ENCODE measurements at places on chromosomes 1 and 21.

GRCh38 chr1:60637651-60638050 is 444.7 kb upstream of the NFIA start:
- no peak for DNase-seq

DNA sequence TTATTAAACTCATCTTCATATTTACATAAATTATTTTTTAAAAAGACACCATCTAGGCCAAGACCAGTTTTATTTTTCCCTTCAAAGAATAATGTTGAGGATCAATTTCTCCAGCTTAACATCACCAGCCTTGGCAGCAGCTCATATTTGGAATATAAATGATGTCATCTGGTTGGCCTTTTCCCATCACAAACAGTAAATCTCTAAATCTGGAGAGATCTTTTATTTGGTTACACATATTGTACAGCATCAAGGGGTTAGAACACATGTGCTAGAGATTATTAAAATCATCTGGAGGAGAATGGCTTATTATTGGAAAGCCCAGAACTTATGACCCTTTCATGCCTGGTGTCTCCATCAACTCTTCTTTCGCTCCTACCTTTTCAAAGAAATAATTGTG is 508.8 kb downstream of the PLPP3 start:
- DNase-seq = no peak

DNA sequence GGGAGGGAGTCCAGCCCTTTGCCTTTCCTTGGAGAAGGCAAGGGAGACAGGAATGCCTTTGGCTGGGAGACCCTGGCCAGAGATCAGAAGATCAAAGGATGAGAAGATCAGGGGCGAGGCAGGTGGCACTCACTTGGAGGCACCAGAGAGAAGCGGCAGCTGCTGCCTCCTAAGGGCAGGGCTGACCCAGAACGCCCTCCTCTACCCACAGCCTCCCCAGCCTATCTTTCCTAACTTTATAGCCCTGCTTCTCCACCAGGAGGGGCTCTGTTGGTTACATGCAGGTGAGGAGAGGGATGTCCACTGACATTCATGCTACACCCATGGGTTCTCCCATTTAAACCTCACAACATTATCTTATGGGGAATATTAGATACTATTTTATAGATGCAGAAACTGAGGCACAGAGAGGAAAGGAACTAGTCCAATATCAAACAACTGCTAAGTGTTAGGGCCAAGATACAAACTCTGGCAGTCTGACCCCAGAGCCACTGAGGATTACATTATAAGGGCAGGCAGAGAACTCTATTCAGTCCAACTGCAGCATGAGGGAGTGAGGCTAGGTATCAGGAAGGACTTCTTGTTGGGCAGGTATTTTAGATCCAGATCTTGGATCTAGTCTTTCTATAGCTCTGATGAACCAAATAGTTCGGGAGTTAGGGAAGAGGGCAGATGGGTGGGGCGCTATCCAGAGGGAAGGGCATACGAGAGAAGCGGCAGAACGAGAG is 19.9 kb downstream of the LGR6 start:
- peak; percentile 35 for DNase-seq

DNA sequence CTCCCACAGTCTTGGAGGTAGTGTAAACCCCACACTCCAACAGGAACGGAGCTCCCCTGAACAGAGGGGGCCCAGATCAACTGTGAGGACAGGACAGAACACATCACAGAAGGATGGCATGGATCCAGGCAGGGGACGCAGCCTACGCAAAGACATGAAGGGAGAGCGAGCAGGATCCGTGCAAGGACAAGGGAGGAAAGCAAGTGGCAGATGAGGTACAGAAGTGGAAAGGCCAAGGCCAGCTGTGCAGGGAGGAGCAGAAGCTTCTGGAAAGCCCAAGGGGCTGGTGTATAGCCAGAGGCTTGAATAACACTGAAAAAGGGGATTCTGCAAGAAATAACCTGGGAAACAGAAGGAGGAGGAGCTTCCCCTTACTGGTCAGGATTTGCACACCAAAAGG is 81.2 kb downstream of the SIPA1L2 start:
- DNase-seq = no peak

DNA sequence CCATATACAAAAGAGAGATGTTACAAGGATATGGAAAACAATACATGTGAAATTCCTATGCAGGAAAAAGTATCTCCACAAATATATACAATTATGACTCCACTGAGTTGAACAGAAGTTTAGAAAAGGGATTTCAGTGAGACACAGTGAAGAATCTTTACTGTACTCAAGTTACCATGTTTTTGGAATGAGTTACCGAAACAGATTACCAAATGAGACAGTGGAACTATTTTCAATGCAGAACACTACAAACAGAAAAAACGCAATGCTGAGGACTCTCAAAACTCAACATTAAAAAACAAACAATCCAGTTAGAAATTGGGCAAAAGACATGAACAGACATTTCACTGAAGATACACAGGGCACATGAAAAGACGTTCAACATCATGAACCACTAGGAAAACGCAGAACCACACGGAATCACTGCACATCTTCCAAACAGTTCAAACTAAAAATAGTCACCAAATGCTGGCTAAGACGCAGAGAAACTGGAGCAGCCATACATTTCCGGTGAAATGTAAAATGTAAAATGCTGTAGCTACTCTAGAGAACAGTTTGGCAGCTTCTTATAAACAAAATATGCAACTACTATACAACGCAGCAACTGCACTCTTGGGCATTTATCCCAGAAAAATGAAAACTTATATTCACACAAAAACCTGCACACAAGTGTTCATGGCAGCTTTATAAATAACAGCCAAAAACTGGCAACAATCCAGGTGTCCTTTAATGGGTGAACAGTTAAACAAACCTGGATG is 118.7 kb downstream of the UBR4 start:
- no peak for DNase-seq

- no peak for DNase-seq
Measured at GRCh38 chr1:1213345-1214265, at the start of gene TNFRSF4. TSS of gene TNFRSF4 (minus strand) at chr1:1214153. CDS start at chr1:1214127, 26 bp downstream.

GRCh38 chr1:231750818-231751362 is 124.3 kb downstream of the DISC1 start:
- DNase-seq = peak; percentile 17

GRCh38 chr1:4851385-4852065 is 197.1 kb downstream of the AJAP1 start:
- DNase-seq = no peak

DNA sequence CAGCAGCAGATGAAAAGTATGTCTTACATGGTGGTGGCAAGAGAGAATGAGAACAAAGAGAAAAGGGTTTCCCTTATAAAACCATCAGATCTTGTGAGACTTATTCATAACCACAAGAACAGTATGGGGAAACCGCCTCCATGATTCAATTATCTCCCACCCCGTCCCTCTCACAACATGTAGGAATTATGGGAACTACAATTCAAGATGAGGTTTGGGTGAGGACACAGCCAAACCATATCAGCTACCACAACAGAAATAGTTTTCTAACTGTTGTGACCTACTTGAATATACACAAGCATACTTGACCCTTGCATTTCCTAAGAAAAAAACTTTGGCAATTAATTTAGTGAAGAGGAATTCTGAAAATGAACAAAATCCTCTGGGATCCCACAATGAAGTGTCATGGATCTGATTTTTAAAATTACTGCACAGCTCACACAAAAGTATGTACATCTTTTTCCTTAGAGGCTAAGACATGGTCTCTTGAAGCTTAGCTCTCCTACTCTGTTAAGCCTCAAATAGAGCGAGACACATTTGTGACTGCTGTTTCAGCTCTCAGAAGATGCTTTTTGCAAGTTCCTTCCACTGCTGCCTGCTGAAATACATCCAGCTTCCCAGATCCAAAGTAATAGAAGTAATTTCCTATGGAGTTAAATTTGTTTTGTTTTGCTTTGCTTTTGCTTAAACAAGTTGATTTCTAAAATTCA is 265.8 kb downstream of the DPYD start:
- DNase-seq = peak; percentile 22

DNA sequence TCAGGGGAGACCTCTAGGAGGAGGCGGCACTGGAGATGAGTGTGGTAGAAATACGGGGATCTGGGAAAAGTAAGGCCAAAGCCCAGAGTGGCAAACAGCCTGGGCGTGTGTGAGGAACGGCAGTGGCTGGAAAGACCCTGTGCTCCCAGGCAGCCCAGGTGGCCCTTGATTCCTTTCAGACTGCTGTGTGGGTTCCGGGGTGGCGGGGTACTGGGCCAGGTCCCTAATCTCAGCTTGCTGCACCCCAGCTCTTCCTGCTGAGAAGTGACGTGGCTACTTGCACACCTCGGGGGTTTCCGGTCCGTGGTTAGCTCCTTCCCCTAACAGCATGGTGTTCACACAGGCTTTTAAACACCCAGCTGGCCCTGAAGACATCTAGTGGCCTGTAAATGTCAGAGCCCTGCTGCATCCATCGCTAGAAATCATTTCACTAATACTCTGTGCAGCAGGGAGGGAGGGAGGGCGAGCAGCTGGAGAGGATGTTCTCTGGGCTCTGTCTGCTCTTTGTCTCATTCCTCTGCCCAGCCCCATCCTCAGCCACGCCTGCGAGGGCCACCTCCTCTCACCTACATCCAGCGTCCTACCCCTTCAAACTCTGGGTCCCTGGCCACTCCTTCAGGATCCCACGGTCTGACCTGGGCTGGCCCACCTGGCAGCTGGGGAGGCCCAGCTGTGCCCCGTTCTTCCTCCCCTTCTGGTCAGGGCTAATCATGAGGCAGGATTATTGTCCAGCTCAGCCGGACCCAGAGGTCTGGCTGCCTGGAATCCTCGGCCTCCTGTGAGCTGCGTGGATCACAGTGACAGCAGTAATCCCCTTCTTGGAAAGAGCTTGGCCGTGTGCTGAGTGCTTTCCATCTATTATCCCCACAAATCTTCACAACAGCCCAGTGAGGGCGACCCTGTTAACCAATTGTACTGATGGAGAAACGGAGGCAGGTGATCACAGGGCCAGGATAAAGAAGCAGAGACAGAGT is 7.2 kb downstream of the ZDHHC18 start:
- DNase-seq = no peak

GRCh38 chr21:38392661-38393060 is 105.6 kb downstream of the ERG start:
- no peak for DNase-seq

DNA sequence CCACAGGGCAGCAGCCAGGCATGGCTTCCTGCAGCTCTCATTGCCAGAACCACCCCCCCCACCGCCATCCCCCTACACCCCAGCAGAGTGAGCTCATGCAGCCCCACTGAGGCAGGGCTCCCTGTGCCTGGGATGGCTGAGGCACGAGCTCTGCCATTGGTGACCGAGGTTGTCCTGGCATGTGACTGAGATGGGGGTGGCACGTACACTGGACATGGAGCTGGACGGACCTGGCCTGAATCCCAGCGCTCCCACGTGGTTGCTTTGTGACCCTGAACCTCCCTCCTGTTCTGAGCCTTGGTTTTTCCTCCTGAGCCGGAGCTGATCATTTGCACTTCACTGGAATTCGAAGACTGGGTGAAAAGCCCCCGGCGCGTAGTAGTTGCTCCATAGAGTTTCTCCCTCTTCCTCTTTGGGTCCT is 28.3 kb downstream of the ALPL start:
- DNase-seq = no peak

DNA sequence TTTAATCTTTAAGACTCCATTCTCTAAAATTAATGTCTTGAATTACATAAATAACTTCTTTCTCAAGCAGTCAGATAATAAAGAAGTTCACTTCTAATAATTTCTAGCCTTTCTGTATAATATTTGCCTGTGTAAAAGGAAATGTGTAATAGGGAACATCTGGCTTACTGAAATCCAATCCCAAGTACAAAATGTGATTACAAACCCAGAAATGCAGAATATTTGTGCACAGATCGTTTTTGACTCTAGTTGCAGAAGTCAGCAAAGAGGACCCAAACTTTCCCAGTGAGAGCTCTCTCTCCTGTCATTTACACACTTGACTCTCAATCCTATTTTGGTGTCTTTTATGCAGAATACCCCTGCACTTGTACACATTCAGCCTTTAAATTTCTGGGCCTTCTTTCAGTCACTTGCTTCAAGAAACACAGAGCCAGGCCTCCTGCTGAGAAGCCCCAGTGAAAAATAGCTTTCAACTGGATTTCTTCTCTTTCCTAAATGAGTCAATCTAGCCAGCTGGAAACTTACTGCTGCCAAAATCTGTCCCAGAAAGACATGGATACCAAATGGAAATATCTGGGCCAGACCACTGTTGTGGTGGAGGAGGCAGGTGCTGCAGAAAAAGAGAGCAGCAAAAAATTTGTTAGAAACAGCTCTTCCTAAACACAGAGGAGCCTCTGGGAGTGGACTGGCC is 68.5 kb upstream of the ADAM30 start:
- no peak for DNase-seq

DNA sequence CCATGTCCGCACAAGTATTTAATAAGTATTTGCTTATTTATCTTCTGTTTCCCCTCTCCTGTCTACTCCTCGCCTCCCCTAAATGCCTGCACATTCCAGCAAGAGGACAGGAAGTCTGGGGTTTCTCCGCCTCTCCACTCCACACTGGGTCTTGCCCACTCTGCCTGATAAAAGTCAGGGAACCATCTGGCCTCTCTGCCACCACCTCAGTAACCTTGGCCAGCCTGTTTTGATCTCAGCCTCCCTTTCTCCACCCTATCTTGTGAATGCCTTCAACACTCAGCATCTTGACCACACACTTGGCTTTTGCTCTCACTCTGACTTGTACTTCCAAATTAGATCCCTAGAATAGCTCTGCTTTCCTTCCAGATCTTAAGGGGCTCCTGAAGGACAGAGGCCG is 165.3 kb upstream of the UBE2U start:
- no peak for DNase-seq

DNA sequence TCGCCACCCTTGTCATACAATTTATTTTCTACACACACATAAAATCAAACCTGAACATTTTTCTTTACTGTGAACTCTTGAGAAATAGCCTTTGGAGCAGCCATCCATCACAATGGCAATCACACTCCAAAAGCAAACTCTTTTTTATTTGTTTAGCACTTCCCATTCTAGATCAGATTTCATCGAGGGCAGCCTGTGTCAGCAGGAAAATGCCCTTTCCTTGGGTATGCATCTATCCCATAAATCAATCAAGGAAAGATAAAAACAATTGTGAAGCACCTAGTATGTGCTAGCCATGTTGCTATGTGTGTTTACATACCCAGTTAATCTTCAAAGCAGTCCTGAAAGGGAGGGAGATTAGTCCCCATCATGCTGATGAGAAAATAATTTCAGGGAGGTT is 484.1 kb upstream of the USP24 start:
- no peak for DNase-seq

- no peak for DNase-seq
Measured at GRCh38 chr1:89624314-89624713, 8.6 kb upstream of the LRRC8C start.

GRCh38 chr1:154493276-154493675 is 8.7 kb upstream of the TDRD10 start:
- peak; percentile 71 for DNase-seq

- peak; percentile 30 for DNase-seq
Measured at GRCh38 chr1:153277852-153278251, 18.4 kb downstream of the LORICRIN start.
